ENCODE measurements at places on chromosomes 3 and 15. TPM values are rescaled to one million over a fixed set of nuclear protein-coding genes. Genes with fewer than 3 reads are reported as not detected.

DNA sequence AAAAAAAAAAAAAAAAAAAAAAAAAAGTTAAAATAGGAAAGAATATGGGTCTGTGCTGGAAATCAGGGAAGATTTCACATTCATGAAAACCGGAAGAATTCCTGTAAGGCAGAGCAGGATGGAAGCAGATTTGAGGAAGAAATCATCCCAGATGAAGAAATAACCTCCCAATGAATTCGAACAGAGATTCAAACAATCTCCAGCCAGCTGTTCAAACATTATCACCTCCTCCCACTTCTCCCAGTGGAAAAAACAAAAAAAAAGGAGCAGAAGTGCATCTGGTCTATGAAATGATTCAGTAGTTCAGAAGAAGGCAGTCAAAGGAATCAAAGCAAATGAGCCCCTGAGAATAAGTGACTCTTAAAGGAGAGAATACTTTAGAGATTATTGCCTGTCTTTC is 33.1 kb downstream of the CP start:
- DNase-seq, result no peak

DNA sequence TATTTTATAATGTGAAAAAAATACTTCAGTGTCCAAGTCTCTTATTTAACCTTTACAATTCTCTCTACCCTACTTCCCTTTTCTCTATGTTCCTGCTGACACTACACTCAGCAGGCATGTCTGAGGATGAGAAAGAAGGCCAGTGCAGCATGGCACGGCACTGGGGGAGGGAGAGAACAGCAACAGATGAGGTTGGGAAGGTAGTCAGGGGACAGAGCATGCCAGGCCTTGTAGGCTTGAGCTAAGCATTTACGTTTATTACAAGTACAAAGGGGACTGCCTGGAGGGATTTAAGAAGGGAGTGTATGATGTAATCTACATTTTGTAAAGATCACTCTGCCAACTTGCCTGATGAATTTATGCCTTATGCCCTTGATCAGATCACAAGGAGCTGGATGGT is 117.3 kb upstream of the WNT5A start:
- DNase-seq, result no peak

DNA sequence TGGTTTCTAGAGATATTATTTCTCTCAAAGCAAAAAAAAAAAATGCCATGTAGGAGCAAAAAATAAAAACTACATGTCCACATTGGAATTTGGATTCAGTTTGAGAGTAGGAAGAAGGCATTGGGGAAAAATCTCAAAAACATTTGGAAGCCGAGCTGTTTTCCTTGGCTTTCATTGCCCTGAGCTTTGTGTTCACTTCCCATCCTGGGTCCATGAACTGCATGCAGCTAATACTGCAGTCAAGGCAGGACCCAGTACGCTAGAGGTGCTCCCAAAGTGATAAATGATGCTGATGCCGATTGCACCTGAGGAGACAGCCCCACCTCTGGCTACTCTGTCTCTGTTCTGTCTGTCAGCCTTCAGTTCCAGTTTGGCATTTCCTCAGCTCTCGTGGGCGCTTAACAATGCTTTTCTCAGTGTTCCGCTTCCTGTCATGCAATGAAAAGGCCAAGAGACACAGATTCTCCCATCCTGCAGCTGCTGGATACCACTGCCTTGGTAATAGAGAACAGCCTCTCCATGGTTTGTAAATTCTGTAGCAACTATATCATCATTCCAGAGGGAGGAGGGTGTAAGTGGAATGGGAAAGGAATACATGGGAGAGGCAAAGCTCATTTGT is 181.8 kb downstream of the RYR3 start:
- no peak for DNase-seq

DNA sequence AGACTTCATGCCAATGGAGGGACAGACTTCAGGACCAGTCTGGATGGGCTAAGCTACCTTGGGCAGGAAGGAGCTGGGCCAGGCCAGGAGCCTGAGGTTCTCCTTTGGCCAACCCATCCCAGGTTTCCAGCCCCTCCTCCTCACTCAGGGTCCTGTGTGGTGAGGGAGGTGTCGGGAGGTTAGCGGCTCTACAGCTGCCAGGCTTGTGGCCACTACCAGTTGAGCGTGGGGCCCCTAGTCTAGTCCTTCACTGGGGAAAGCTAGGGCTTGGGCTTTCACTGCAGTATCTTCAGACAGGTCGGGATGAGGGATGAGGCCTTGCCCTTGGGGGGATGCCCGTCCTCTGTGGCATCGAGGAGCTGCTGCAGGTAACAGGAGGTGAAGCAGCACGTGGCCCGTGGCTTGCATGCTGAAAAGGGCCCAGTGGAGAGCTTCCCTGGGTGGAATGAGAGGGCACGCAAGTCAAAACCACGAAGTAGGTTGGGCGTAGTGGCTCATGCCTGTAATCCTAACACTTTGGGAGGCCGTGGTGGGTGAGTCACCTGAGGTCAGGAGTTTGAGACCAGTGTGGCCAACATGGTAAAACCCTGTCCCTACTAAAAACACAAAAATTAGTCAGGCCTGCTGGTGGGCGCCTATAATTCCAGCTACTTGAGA is 8.5 kb upstream of the FANCD2 start:
- DNase-seq, result no peak

- DNase-seq, result no peak
Observed at GRCh38 chr15:82919231-82919886, 33.2 kb downstream of the HOMER2 start.

- DNase-seq, result peak; percentile 69
Observed at GRCh38 chr3:124781476-124782376, 51.5 kb downstream of the UMPS start.

DNA sequence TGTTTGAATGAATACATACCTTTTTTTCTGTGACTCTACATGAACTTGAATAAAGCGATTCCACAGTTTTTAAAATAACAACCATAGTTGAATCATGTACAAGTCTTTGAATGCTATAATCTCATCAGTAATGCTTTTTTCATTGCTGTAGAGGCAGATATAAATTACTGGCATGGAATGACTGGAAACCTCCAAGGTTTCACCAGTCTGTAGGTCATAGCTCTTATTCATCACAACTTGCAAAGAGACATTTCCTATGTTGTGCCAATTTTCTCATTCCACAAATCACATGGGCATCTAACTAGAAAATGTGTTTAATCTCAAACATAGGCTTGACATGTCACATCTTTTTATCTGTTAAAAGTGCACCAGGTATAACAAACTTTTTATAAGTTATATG is 407.1 kb upstream of the KCNMB2 start:
- no peak for DNase-seq

DNA sequence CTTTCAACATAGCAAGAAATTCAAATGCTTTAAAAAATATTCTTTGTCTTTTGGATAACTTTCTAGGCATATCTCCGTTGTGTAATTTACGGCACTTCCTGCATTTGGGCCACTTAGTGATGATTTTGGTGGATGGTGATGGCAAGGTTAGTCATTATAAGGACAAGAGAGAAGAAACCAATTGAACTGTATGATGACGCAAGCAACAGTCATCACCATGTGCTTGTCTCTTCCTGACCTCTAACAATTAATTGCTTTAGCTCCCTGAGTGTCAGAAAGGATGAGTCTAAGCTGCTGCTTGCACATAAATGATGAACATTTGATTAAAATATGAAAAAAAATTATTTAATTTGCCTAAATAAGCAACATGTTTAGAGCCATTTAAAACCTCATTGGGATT is 11.3 kb upstream of the P2RY12 start:
- no peak for DNase-seq

DNA sequence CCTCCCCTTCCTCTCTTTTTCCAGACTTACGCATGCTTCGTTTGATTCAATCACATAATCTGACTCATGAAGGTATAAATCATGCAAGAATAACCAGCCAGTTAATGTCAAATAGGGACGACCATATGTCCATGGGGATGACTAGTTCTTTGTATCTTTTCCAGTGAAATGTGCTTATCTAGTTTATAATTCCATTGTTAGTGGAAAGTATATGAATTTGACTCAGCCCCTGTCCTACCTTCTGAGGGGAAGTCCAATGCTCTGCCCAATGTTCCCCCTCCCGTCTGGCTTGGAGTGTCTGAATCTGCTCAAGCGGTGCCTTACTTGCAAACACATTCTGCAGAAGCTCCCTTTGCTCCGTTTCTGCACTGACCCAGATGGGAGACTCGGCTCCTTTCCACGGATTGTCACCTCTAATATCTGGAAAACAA is 55.0 kb upstream of the EPHB3 start:
- DNase-seq, result no peak

DNA sequence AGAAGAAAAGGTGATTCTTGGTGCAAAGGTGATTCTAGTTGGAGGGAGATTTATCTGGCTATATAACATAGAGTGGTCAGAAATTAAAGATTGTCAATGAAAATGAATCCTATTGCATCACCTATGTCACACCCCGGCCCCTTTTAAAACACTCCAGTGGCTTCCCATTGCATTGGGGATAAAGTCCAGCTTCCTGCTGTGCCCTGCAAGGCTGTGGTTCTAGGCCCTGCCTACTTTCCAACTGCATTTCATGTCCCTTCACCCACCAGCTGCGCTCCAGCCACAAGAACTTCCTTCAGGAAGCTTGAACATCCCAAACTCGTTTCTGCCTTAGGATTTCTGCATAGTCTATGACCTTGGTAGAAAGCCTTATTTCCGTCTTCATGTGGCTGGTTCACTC is 118.7 kb upstream of the UMPS start:
- no peak for DNase-seq

The DLEC1 gene
- polyA plus RNA-seq, result 0.48 TPM

The CD86 gene
- 0.91 TPM for polyA plus RNA-seq

The IRAK2 gene
- 0.63 TPM for polyA plus RNA-seq

The MEIS2 gene
- 14.8 TPM for polyA plus RNA-seq

The KIF15 gene
- polyA plus RNA-seq, result 0.29 TPM
